ENCODE measurements at places on chromosomes 12 and 14.

GRCh38 chr12:34333337-34333736, 311.0 kb downstream of the ALG10 start:
- no peak for DNase-seq

DNA sequence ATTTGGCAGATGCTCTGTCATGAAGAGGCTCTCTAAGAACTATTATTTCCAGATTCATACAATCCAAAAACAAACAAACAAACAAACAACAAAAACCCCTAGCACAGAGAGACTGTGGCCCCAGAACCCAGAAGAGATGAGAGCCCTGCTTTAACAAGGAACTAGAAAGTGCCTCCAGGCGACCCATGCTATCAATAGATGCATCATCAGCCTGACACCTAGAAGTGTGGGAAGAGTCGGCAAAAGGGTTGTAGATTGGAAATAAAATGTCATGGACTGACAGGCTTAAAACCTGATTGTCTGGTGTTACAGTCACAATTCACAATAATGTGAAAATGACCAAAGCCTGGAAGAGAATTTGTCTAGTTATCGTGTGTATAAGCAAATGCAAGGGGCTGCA, 50.6 kb upstream of the FLRT2 start:
- no peak for DNase-seq

- DNase-seq, result no peak
Observed at GRCh38 chr12:88273875-88274274, 131.8 kb downstream of the TMTC3 start.

GRCh38 chr12:57401165-57401564, 29.7 kb downstream of the R3HDM2 start:
- no peak for DNase-seq

- DNase-seq, result no peak
Observed at GRCh38 chr12:58302487-58303011, 361.2 kb downstream of the ATP23 start.

DNA sequence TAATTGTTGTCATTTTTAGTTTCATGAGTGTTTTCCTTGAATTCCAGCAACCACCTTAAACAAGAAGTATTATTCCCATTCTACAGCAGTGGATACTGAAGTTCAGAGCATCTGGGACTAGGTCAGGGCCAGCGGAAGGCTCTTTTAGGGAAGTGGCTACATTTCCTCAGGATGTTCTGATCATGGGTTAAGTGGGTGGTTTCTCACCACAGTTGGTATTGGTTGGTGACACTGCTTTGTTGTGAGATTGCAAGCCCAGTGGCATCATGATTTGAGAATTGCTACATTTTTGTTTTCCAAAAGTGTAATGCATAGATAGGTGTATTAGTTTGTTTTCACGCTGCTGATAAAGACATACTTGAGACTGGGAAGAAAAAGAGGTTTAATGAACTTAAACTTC, 47.1 kb downstream of the SYNE2 start:
- no peak for DNase-seq

- no peak for DNase-seq
Observed at GRCh38 chr12:100138803-100139098, 3.9 kb downstream of the BLTP3B start.

DNA sequence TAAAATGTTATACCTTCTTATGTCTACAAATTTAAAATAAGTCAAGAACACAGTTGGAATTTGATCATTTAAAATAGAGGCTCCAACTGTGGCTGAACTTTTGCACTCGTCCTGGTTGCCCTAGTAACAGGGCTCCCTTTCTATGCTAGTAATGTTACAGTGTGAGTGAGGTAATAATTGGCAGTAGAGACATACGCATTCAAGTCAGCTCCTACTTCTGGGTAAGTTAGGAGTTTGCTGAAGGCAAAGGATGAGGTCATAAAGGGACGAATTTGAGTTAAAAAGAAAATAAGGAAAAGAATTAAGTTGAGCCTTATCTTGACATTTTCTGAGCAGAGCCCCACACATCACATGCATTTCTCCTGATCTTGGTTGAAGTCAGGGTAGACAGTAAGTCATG, 129.1 kb downstream of the TMEM117 start:
- no peak for DNase-seq

DNA sequence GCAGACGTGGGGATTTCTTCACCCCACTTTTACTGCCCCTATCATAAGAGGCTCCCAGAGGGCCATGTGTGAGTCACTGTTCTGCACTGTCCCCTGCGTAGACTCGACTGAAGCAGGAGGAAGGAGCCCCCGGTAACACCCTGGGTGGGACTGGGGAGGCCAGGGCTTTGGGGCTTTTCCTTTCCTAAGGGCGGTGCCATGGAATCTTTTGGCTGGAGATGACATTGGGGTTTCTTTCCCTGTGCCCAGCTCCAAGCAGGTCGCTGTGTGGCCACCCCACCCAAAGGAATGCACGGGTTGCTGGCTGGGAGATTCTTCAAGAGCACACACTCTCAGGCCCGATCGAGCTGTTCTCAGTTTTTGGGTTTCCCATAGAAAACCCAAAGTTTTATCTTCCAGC, 62.3 kb upstream of the RIN3 start:
- no peak for DNase-seq

GRCh38 chr12:58787021-58787760, 133.1 kb downstream of the LRIG3 start:
- no peak for DNase-seq

DNA sequence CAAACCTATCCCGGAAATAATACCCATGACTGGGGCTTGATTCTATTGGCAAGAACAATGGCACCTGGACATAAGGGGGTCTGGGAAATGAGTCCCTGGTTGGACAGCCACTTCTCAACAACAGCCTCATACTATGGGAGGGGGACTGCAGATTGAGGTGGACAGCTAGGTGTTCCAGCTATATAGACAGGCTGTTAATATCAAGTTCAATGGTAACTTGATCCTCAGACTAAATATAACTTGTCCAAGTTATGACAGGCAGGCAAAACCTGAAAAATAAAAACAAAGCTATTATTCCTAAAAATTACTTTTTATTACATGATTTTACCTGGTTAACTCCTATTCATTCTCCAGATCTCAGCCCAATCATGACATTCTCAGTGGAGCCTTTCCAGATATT, 267.3 kb downstream of the TTC8 start:
- DNase-seq, result no peak

Measured in stimulated activated CD4-positive, alpha-beta T cell treated with anti-CD3 and anti-CD28 coated beads, Interleukin-1b, Interleukin-23, amount 100 ng/mL, for 24 hours (primary cell).